ENCODE measurements at places on chromosomes 2 and 18.

- peak; percentile 40 for DNase-seq
These were observed 9.9 kb downstream of the CCT7 start for GRCh38 chr2:73243884-73244570.

DNA sequence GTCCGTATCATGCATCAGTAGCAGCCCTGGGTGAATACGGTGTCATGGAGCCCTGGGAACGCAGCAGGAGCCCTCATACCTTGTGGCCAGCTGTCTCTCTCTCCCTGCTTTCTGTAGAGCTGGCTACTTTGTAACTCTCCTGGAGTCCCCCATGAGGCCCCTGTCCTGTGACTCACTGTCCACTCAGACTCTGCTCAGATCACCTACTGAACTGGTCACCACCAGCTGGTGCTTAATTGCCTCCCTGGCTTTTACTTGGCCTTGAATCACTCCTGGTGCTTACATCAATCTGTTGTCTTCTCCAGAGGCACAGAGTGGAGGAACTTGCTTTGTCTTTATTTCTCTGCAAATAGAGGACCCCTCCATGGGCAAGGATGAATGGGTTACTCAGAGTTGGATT lies 172.7 kb downstream of the HRH4 start:
- peak; percentile 70 for DNase-seq

GRCh38 chr18:61203151-61203550 lies 130.1 kb upstream of the CDH20 start:
- DNase-seq = peak; percentile 5

- no peak for DNase-seq
These were observed 83.1 kb downstream of the FBXO15 start for GRCh38 chr18:74064510-74064909.

DNA sequence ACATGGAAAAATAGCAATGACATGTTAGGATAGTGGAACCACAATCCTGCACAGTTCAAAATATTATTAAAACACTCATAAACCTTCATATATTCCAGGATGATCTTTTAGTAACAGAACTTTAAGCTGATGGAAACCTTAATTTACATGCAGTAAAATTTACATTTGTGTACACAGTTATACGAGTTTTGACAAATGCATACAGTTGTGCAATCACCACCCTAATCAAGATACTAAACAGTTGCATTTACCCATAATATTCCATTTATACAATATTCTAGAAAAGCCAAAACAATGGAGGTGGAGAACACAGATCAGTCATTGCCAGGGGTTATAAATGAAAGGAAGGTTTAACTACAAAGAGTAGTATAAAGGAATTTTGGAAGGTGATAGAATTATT lies 117.6 kb downstream of the EXOC6B start:
- no peak for DNase-seq

DNA sequence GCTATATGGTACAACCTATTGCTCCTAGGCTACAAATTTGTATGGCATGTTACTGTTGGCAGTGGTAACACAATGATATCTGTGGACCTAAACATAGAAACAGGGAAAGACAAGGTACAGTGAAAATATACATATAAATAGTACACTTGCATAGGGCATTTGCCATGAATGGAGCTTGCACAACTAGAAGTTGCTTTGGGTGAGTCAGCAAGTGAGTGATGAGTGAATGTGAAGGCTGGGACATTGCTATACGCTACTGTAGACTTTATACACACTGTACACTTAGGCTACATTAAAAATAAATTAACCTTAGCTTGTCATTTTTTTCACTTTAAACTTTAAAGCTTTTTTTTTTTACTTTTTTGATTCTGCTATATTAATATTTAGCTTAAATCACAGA lies 500.0 kb upstream of the SETBP1 start:
- peak; percentile 78 for DNase-seq

DNA sequence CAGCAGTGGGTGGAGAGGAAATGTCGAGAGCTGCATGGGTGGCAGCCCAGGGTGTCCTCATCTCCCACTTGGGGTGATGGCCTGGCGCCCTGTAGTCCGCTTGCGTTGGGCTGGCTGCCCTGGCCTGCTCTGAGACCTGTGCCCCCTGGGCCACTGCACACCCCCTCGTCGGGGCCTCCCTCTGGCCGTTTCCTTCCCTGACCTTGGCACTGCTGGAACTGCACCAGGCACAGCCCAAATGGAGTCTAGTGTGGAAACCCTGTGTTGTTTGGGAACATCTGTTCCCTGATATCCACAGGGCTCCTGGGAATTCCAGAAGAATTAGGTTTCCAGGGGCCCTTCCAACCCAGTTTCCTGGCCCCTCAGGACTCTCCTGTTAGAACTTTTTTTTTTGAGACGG lies 13.9 kb downstream of the EFHD1 start:
- no peak for DNase-seq

GRCh38 chr2:149826471-149827125 lies 239.0 kb upstream of the MMADHC start:
- DNase-seq = peak; percentile 49

DNA sequence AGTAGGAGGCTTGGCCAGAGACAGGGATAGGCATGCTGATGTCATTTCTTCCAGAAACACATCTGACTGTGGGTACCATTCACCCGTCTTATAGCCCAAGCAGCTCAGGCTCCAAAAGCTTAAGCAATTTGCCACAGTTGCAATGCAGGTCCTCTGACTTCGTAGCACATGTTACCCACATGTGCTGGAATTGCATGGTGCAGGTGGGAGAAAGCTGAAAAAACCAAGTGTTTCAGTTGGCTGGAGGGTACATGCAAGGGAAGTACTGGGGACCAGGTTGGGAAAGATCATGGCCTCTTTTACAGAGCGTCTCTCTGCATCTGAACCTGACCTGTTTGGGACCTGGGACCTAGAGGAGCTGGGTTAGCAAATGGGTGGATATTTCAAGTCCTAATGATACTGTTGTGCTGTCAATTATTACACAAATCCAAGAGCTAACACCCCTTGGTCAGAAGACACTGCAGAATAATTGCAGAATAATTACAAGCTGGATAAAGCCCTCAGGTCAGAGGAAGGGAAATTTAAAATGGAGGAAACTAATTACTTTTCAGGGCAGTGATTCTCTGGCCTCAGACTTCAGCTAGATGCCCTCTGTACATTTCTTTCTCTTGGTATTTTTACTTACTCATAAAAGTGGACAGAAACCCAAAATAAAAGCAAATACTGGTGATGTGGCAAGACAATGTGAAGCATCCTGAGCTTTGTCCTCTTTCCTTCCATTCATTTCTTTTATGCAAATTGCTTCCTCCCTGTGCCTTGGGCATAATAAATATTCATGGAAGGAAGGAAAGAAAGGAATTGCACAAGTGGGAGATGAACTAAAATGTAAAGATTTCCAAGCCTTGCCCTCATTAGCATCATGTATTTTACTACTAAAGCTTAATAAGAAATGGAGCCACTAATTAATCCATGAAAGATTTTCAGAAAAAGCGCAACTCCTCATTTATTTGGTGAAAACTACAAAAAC lies 45.6 kb upstream of the TTC39C start:
- DNase-seq = no peak

DNA sequence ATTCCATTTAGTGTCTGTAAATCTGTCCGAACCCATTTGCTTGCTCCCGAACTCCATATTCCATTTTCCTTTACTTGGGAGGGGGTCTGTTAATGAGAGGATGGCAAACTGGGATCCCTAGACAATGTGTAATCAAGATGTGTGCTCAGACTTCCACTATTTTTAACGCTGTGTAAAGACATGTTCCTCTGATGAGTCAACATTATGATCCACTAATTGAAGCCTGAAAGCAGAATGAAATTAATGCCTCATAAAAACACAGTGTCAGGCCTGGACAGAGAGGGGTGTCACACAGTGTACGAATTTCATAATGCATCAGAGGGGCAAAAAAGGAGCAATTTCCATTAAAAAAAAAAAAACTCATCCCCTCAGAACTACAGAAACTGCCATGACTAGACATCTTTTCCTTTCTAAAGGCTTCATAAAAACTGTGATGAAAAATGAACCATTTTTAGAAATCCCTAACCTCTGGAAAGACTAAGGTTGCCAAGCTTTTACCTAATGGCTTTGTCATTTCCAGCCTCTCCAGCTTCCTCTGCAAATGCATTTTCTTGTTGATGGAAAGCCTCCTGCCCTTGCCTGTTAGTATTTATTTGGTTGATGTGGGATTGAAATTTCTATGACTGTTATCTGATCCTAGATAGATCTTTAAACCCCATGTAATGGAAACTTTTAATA lies 209.2 kb upstream of the DCC start:
- no peak for DNase-seq

DNA sequence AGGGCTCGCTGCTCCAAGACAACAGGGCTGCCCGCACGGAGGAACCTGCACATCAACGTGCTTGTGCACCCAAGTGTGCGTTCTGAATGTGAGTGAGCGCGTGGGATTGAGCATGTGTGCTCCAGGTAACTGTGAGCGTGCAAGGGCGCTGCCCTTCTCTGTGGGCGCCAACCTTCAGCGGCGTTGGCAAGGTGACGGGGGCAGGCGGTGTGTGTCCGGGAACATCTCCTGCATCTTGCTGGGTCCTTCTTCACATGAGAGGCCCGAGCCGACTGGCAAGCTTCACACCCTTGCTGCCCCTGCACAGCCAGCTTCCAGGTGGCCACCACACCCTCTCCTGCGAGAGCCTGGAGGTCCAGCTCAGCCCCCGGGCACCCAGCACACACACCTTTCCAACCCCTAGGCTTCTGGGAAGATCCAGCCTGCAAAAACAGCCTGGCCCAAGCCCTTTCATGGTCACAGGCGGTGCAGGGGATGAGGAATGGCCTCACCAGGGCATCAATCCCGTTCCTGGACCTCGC lies 220.9 kb downstream of the HDAC4 start:
- DNase-seq = no peak

- no peak for DNase-seq
These were observed 323.2 kb downstream of the CYP26B1 start for GRCh38 chr2:71824436-71824835.

DNA sequence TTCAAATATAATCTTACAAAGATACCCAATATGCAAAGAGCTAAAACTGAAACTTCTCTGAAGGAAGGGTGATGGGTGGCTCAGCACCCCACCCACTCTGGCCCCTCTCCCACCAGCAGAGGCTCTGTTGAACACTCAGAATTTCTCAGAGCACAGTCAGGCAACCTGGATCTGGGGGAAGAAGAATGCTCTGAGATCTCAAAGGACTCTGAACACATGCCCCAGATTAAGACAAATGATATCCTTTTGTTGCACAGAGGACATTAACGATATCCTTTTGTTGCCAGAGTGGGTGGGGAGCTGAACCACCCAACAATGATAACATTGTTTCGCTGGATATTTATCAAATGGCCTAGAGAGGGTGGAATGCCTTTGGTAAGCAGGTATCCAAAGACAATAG lies 104.8 kb downstream of the LBH start:
- no peak for DNase-seq

DNA sequence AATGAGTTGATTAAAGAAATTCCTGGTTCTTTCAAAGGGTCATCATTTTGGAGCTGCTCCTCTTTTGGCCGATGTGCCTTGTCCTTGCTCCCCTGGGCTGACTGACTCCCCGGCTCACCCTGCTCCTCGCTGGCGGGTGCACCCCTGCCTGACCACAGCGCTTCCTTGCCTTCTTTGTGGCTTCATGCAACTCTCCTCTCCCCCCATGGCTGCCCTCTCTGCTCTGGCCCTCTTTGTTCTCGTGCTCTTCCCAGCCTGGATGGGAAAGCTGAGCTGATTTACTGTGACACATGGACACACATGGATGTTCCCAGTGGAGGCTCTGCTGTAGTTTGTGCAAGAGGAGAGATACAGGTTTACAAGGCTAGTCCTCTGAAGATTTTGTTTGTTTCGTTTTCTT lies 234.6 kb downstream of the HAUS1 start:
- DNase-seq = no peak

DNA sequence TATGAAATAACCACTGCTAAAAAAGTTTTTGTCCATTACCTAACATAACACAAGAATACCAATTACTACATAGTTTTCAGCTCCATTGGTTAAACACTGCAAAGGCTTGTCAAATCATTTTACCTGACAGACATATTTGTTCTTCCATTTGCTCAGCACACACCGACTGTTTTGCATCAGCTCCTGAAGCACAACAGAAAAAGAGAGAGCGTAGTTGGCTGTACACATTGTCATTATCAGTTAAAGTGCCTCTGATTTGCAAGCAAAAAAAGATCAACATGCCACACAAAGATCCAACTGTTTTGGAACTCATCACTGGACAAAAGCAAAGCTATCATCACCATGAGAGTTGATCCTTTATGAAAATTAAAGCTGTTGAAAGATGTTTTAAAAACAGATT lies 103.8 kb downstream of the WDPCP start:
- DNase-seq = no peak

GRCh38 chr2:11305958-11306357 lies 38.5 kb downstream of the ROCK2 start:
- DNase-seq = peak; percentile 88

GRCh38 chr2:165745916-165746315 lies 48.1 kb downstream of the GALNT3 start:
- peak; percentile 17 for DNase-seq

- DNase-seq = no peak
These were observed 11.5 kb upstream of the ASB1 start for GRCh38 chr2:238415036-238415764.

- no peak for DNase-seq
These were observed 976.8 kb downstream of the TMEM182 start for GRCh38 chr2:103738606-103739005.

- no peak for DNase-seq
These were observed 5.1 kb downstream of the SPATA3 start for GRCh38 chr2:231001036-231001435.

GRCh38 chr2:97991081-97991856 lies 4.5 kb downstream of the TMEM131 start:
- DNase-seq = no peak

DNA sequence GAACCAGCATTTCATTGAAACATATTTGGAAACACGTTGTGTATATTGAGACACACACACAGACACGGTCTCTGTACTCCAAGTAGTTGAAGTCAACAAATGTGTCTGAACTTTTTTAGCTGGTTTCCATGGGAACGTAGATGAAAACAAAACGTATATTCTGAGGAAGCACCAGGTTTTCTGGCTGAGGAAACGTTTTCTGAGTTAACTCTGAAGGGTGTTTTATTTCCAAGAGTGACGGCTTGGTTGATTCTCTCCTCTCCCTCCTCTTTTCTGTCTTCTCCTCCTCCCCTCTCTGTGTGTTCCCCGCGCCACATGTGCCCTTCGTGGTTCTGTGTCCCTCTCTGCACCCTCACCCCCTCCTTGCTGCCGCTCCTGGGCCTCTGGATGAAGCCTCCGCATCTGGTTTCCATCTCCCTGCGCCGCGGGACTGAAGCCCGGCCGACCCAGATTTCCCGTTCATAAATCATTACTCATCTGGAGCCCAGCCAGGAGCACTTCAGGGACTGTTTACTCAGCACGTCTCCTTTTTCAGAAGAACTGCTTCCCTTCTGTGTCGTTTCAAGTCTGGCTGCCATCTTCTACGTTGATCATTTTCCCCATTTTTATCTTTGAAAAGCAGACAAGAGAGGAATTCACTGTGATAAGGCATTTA lies 122.7 kb downstream of the COL6A3 start:
- peak; percentile 99 for DNase-seq

GRCh38 chr2:15693382-15693781 lies 101.7 kb downstream of the DDX1 start:
- no peak for DNase-seq

GRCh38 chr2:57902578-57902977 lies 144.0 kb upstream of the VRK2 start:
- no peak for DNase-seq

All from fibroblast of mammary gland (primary cell).